ENCODE measurements at places on chromosomes 16 and 17.

DNA sequence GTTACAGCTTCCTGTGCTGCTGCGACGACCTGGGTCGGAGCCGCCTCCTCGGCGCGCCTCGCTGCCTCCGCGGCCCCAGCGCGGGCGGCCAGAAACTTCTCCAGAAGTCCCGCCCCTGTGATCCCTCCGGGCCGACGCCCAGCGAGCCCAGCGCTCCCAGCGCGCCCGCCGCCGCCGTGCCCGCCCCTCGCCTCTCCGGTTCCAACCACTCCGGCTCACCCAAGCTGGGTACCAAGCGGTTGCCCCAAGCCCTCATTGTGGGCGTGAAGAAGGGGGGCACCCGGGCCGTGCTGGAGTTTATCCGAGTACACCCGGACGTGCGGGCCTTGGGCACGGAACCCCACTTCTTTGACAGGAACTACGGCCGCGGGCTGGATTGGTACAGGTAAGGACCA lies 746 bp downstream of the HS3ST2 start:
- no peak for DNase-seq

GRCh38 chr17:42221886-42222745 lies 27.8 kb upstream of the GHDC start:
- peak; percentile 33 for DNase-seq

DNA sequence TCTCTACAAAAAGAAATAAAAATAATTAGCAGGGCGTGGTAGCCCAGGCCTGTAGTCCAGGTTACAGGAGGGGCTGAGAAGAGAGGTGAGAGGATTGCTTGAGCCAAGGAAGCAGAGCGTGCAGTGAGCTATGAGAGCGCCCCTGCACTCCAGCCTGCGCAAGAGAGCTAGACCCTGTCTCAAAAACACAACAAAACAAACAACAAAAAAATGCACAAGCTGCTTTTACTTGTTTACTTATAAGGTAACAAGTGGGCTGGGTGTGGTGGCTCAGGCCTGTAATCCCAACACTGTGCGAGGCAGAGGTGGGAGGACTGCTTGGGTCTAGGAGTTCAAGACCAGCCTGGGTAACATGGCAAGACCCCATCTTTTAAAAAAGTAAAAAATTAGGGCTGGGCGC lies 1.7 kb downstream of the CYTH1 start:
- DNase-seq, result no peak

DNA sequence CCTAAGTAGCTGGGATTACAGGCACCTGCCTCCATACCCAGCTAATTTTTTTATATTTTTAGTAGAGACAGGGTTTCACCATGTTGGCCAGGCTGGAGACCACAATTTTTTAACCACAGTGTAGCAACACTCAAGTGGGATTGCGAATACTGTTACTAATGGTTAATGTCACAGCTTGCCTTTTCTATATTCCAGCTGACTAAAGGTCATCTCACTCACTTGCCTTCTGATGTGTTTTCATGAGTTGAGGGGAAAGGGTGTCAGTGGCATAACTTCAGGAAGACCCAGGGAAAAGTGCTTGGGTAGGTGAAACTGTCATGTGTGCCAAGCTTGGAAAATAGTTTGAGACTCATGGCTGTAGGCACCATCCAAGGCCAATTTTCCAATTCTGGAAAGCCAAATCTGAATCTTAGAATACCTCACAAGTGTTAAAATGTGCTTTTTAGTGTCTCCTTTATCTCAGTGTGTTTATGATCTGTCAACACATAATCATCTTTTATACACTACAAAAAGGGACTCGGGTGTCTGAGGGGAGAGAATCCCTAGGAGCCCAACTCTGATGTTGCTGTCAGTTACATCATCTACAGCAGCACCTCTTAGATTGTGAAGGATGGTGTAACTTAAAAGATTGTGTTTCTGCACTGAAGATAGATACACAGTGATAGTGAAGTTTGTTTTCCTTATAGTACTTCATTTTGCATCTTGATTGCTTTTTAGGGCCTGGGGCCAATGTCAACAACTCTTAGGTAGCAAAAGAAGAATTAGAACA lies 27.1 kb downstream of the OGFOD1 start:
- DNase-seq, result no peak

Data from stimulated activated CD8-positive, alpha-beta memory T cell treated with anti-CD3 and anti-CD28 coated beads, Interleukin-7, amount 100 ng/mL, for 4 hours (primary cell).